ENCODE measurements at places on chromosomes 5 and 9.

- DNase-seq: no peak
Observed at GRCh38 chr9:121192518-121192917, 9.2 kb downstream of the RAB14 start.

DNA sequence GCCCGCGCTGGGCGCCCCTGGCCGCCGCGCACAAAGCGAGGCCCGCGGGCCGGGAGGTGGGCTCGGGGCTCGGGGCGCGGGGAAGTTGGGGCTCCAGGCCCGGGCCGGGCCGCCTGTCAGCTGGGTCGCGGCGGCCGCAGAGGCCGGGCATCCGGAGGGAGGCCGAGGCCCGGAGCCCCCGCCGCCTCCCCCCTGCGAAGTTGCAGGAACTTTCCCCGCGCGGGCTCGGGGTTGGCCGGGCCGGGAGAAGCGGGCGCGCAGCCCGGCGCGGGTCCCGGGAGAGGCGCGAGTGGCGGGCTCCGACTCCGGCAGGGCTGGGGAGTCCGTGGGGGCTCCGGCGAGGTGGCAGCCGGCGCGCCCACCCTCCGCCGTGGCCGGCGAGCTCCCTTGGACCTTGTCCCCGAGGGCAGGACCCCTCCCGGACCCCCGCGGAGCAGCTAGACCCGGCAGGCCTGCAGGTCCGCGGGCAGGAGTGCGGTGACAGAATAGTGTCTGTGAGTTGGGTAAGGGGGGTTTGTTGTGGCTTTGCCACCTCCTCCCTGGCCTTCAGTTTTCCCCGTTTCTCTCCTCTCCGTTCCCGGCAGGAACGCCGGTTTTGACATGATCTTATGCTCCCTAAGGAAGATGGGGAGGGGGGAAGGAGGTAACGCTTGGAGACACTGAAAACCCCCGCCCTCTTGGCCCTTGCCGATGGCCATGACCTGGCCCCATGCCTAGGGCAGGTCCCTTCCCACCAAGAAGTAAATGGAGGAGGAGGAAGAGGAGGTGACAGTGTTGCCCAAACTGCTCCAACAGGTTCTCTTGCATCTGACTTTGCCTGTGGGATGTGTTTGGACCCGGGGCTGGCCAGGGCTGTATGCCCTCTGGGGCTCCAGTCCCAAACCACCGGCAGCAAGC lies 942 bp downstream of the PHF2 start:
- DNase-seq: peak; percentile 44

- no peak for DNase-seq
Observed at GRCh38 chr9:110142253-110142652, 65.7 kb downstream of the C9orf152 start.

GRCh38 chr9:18811171-18811570 lies 221.8 kb downstream of the SAXO1 start:
- no peak for DNase-seq

GRCh38 chr5:7377761-7378160 lies 18.2 kb upstream of the ADCY2 start:
- DNase-seq: no peak

Data from B cell (primary cell).